A549 (cell line): ENCODE measurements at places on chromosomes 2 and 18. TPM values are rescaled to one million over a fixed set of nuclear protein-coding genes. Genes with fewer than 3 reads are reported as not detected.

FSHR gene
- not detected in 3 replicates for polyA plus RNA-seq

KCNK3 gene
- 1.6 to 3.4 TPM (median 2.4 TPM) in 3 replicates for polyA plus RNA-seq

ADCY3 gene
- polyA plus RNA-seq: 58.5 to 65.4 TPM (median 58.8 TPM) in 3 replicates

GRCh38 chr2:176924909-176925534, 287.6 kb upstream of the HNRNPA3 start:
- no peak for DNase-seq

ITM2C gene
- polyA plus RNA-seq: 63.3 to 105 TPM (median 84.0 TPM) in 3 replicates

DNA sequence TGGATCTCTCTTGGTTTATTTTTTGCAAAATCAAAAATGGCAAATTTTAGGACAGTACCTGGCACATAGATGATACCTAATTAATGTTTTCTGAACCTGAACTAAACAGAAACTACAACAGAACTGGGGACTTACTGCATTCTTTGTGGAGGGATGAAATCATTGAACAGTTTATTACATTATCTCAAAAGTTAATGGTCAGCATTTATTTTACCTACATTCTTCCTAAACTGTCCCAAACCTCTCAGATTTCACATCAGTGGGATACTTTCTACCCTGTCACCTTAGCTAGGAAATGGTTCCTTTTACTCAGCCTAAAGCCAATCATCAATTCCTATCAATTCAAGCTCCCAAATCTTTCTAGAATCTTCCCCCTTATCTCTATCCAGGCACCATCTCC, 10.3 kb downstream of the NIF3L1 start:
- DNase-seq: no peak

DNA sequence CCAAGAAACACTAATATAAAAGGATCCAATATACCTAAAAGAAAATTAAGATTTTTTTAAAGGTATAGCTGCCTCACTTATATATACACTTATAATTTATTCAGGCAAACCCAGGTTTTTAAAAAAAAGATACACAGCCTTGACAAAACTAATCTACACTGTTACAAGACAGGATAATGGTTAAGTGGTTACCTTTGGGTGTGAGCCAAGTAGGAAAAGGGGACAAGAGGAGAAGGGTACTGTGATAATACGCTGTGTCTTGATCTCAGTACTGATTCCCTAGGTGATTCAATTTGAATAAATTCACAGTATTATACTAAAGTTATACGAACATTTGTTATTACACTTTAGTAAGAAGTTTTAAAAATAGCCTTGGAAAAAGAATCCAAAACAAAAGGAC, 30.6 kb downstream of the KLHL41 start:
- no peak for DNase-seq

B3GNT2 gene
- 17.0 to 21.3 TPM (median 21.1 TPM) in 3 replicates for polyA plus RNA-seq

GRCh38 chr18:12052866-12053265, 40.8 kb upstream of the ANKRD62 start:
- no peak for DNase-seq

DNA sequence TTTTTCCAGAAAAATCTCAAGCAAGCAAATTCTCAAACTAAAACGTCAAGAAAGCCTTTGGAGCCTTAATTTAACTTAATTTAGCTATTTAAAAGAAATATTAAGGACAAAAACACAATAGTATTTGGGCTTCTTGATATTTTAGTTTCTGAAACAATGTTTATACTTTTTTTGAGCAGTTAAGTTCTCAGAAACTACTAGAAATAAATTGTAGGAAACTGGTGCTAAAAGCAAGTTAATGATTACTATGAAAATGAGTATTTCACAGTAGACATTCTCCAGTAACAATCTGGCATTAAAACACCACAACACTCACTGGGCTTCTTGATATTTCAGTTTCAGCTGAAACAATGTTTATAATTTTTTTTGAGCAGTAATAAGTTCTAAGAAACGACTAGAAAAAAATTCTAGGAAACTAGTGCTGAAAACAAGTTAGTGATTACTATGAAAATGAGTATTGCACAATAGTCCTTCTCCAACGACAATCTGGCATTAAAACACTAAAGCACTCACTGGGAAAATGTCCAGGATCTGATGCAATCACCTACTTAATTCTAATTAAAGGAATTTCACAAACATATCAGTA, 45.1 kb downstream of the TRAK2 start:
- DNase-seq: no peak

DNA sequence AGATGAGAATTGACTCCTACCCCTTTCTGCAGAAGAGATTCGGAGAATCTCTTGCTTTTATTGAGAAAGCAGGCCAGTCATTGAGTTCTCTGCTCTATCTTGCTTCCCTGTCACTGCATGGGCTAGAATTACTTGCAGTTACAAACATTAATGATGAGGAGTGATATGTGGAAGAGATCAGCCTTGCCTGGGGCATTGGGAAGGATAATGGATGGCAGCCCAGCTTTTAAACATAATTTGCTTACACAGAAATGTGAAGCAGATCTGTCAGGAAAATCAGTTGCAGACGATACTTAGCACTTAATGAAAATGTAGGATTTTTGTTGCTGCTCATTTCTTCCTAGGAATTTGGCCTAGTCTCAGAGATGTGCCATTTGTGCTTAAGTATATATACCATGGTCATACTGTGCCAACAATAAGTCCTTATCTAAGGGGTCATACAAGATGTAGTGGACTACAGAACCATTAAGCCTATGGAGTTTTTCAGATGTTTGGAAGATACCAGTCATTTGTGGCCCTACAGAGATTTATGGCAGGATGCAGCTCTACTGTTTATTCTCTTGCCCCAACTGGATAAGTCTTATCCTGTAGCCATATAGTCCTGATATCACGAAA, 92.7 kb downstream of the XRCC5 start:
- DNase-seq: no peak

GRCh38 chr2:145146691-145147090, 626.8 kb upstream of the ZEB2 start:
- no peak for DNase-seq

DNA sequence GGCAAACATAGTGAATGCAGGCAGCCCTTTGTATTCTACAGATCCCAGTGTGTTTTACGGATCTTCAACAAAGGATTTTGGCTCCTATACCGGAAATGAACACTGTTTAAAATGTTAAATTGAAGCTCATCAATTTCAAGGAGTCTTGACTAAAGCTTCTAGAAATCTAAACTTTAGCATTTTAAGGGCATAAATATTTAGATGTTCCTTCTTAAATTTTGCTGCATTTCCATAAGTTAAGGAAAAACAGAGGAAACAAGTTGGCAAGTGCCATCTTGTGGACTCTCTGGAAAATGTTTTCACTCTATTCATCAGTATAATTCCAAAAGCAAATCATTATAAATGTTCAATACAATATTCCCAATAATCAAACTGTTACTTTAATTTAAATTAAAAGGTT, 19.6 kb downstream of the CHN1 start:
- DNase-seq: no peak

- no peak for DNase-seq
Measured at GRCh38 chr2:98454500-98455235, 10.0 kb downstream of the INPP4A start.

- DNase-seq: no peak
Measured at GRCh38 chr2:55408918-55409868, 10.5 kb downstream of the CCDC88A start.

GRCh38 chr18:27709344-27709743, 467.6 kb downstream of the CDH2 start:
- no peak for DNase-seq

GRCh38 chr2:181985632-181986205, at the start of gene PPP1R1C:
Gene PPP1R1C, plus strand, starts transcription at chr2:181985853. Its CDS starts 258 bp downstream, at chr2:181986111.
- DNase-seq: no peak

DOK6 gene
- polyA plus RNA-seq: not detected in 3 replicates

SLC9A2 gene
- 2.5 to 3.0 TPM (median 3.0 TPM) in 3 replicates for polyA plus RNA-seq

DNA sequence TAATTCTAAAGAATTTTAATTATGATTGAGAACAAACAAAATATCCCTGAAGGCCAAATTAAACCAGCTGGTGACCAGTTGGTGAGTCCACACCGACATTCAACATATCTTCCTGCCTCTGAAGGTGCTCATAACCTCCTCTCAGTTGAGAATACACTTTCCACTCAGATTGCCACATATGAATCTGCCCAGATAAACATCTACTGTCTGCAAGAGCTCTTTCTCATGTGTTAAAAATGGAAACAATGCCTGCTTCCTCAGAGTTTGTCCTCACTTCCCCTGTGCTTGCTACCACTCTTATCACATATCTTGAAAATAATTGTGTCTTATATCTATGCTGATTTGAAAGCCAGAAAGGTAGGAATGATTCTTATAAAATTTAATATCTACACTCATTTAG, 177.7 kb upstream of the GULP1 start:
- DNase-seq: no peak

- peak; percentile 19 for DNase-seq
Measured at GRCh38 chr2:199228887-199229819, 228.6 kb downstream of the SATB2 start.

DNA sequence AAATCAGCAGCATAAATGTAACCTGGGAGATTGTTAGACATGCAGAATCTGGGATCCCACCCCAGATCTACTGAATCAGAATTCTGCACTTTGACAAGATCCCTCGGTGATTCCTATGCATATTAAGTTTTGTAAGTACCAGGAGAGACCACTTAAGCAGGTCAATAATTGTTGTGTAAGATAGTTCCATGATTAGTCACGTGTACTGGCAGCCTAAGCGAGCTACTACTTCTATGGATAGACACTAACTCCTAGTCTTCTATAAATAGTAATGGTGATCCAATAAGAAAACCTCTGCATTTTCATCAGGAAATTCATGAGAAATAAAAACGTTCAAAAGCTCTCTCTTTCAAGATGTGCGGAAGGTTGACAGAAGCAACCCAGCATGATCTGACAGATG, 988.2 kb upstream of the CHAC2 start:
- DNase-seq: no peak

SRD5A2 gene
- 0.01 to 0.03 TPM in 2 of 3 replicates, not detected in the other for polyA plus RNA-seq

DNA sequence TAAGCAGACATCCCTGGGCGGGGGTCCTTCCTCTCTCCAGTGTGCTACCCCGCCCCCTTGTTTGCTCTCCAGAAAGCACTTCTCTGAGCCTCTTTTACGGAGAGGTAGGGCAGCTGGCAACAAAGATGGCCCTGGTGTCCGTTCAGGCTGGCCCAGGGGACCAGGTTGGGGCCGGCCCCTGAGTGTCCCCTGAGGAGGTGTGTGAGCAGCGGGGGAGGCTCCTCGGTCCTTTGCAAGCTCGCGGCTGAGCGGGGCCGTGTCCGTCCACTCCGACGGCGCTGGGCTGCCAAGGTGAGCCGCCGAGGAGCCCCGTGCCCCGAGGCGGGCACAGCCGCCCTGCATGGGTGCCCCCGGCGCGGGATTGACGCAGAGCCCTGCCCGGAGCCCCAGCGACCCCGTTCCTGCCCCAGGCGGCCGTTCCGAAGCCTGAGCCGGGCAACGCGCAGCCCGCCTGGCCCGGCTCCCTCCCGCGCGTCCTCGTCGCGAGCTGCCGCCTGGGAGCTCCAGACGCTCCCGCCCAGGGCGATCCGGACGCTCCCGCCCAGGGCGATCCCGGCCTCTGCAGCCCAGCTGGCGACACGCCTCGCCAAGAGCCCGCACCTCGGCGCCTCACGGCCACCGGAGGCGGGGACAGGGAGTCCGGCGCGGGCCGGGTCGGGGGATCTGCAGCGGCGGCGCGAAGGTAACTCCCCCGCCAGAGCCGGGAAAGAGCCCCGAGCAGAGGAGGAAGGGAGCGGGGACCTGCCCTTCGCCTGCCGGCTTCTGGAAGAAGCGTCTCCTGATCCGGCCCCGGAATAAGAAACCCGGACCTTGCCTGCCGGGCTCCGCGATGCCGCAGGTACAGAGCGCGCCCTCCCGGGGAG, at the start of gene PROKR1:
Gene PROKR1 (plus strand): TSS at position 569 of the 863 bp plus-strand sequence. CDS start 2,243 bp downstream, outside the sequence.
- DNase-seq: peak; percentile 22

GRCh38 chr2:190069936-190070696, 7.6 kb upstream of the MSTN start:
- DNase-seq: peak; percentile 7

DNA sequence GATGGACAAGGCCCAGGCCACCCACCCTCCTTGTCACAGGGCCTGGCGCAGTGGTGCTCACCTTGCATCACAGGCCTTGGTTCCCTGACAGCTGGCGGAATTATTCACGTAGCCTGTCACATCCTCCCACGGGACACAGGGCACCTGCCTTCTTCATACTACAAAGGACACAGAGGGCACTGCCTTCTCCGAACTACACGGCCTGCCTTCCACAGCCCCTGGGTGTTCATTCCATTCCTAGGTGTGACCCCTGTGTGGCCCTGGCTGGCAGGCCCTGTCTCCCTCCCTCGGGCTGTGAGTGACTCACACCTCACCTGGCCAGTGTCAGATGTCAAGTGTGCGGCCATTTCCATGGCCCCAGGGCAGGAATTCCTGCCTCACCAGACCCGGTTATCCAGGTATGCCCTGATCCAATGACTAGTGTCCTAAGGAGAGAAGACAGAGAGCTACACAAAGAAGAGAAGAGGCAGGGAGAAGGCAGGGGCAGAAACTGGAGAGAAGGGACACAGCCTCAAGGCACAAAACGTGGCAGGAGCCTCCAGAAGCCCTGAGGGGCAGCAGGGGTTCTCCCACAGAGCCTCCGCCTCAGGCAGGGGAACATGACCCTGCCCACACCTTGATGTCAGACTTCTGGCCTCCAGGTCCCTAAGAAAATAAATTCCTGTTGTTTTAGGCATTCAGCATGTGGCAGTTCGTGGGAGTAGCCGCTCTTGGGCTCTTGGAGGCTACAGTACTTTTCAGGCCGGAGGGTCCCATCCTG, 43.4 kb downstream of the MBP start:
- no peak for DNase-seq

CHN1 gene
- polyA plus RNA-seq: 19.3 to 21.3 TPM (median 20.9 TPM) in 3 replicates

HTRA2 gene
- polyA plus RNA-seq: 33.6 to 36.5 TPM (median 34.0 TPM) in 3 replicates

DNA sequence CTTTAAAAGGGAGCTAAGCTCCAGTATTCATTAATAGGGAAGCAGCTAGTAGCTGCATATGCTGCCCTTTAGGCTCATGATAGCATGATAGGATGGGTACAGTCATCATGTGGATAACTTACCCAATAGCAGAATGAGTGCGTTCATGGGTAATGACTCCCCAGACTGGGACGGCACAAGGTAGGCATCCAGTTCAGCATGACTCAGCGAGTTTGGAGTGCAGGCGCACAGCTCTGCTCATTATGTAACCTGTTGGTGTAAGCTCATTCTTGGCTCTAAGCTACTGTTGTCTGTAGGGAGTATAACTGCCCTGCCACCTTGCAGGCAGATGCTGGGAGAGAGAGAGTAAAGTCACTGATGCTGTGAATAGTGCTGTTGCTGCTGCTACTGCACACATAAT, 209.2 kb upstream of the SYT4 start:
- peak; percentile 44 for DNase-seq

GRCh38 chr2:42385225-42385624, 24.2 kb upstream of the COX7A2L start:
- DNase-seq: peak; percentile 50

PROC gene
- 6.4 to 7.9 TPM (median 7.7 TPM) in 3 replicates for polyA plus RNA-seq

DDX1 gene
- 157 to 176 TPM (median 160 TPM) in 3 replicates for polyA plus RNA-seq

DNA sequence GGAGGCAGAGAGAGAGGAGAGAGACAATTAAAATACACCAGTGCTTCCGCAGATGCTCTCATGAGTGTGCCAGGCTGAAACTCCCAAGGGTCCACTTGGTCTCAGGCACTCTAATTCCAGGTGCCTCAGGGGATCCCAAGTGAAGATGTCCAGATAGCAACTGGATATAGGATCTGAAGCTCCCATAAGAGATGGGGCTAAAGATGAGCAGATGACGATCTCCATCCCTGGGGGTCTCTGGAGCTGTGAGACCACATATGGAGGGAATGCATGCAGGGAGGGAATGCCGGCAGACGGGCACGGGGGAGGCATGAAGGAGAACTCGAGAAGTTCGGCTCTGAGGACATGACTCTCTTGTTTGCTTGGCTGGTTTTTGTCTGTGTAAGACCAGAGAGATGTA, 223.7 kb upstream of the RAB6C start:
- DNase-seq: no peak

GRCh38 chr2:46001290-46001689, 295.9 kb upstream of the EPAS1 start:
- no peak for DNase-seq

ERFE gene
- polyA plus RNA-seq: 2.0 to 3.6 TPM (median 2.6 TPM) in 3 replicates

ADAM23 gene
- polyA plus RNA-seq: 7.8 to 9.3 TPM (median 9.1 TPM) in 3 replicates

GRCh38 chr2:47569658-47570475, 166.9 kb downstream of the MSH2 start:
- peak; percentile 33 for DNase-seq
